Pancreas (tissue), 10 donors: ENCODE measurements at places on chromosomes 6 and 20. TPM values are rescaled to one million over a fixed set of nuclear protein-coding genes. Genes with fewer than 3 reads are reported as not detected.

The SPATA25 gene
- polyA plus RNA-seq: 1.2 TPM

The YIPF3 gene
- polyA plus RNA-seq: 60.3 TPM

The LTB gene
- polyA plus RNA-seq: 1.4 TPM

The NHLRC1 gene
- polyA plus RNA-seq: 1.0 TPM

The EEF1E1 gene
- 13.3 TPM for polyA plus RNA-seq

The ZNF165 gene
- polyA plus RNA-seq: 2.8 TPM

The RBM24 gene
- polyA plus RNA-seq: 0.38 TPM

The ZBTB46 gene
- 2.8 TPM for polyA plus RNA-seq
